ENCODE measurements at places on chromosomes 3 and 15.
A peak's percentile ranks its signal among the peaks of the same experiment; 100 is the strongest.

GRCh38 chr15:38864827-38865581 is 300.4 kb upstream of the RASGRP1 start:
- no peak for DNase-seq

DNA sequence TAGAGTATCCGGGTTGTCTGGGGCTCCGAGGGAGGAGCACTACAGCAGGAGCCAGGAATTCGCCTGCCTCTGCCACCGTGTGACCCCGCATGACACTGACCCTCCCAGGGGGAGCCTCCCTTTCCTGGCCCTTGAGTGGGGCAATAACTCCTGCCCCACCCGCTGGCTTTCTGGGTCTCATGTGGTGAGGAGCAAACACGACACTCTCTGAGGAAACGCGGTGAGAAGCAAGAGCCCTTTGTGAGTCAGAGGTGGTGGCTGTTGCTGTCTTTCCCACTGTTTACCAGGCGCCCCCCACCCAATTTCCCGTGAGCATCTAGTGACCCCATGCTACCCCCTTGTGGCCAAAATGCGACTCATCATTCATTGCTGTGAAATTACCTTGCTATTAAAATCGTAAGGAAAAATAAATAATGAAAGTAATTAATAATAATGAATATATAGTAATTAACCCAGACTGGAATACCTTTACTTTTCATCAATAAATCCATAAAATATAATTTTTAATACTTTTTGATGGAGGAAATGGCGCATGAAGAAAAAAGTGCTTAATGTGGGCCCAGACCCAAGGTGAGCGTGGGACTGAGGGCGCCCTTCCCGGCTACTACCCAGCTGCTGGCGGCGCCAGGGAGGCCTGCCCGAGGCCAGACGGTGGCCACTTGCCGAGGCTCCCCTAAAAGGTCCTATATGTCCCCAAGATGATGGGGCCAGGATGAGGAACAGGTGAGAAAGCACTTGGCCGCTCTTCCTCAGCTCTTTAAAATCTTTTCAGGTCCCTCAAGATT is 29.3 kb downstream of the CCNL1 start:
- no peak for DNase-seq

DNA sequence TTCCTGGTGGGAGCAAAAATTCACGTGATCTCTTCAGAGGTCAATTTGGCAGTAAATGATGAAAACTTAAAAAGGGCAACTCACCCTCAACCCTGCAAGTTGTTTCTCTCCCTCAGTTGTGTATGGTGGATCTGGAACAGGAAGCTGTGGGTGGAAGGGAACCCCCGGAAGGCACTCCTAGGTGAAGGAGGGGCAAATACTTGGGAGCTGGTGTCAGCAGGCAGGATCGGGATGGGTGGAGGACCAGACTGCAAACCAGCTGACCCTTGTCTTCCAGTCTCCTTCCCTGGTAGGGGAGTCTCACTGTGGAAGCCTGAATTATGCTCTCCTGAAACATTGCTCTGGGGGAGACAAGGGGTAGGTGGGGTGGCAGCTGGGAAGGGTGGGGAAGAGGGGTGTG is 33.5 kb downstream of the PRR23E start:
- no peak for DNase-seq

- DNase-seq: no peak
Observed at GRCh38 chr3:106816838-106817237, 560.4 kb upstream of the CCDC54 start.

GRCh38 chr3:114929971-114930732 is 216.9 kb downstream of the ZBTB20 start:
- no peak for DNase-seq

DNA sequence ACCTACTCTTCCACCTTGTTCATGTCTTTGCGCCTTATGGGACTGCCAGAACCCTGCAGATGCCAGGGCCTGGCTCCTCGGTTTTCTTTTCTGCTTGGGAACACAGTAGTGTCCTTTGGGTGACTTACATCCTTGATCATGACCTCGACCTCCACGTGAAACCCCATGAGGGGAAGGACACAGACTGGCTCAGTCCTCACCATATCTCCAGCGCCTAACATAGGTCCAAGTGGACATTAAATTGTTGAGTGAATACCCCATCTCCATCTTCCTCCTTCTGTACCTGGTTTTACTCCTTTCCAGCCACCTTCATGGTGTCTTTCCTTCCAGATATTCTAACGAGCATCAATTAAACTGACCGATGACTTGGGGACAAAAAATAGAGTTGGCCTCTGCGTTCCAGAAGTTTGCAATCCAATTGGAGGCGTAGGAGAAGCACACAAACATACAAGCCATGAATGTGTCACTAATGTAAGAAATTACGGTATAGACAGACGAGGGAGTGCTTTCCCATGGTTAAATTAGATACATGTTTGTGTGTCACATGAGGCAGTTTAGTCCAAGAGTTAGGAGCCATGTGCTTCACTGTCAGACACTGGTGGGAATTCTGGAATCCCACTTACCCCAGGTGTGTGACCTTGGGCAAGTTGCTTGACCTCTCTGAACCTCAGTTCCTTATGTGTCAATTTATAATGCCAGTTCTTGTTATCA is 907 bp upstream of the HERC1 start:
- DNase-seq: no peak

DNA sequence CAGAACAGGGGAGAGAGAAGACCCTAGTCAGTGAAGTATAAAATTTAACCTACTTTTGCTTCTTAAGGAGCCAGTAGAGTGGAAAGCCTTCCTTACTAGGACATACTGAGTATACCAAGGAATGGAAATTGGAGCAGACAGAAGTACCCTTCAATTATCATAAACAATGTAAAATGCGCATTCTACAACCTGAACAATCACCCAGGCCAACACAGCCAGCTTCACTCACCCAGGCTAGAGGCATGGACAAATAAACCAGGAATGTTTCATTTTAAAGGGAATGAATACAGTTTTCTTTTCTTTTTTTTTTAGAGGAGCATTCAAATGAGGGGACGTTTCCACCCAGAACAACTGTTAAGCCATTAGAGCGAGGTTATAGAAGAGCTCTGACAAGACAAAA is 41.9 kb upstream of the PLXND1 start:
- DNase-seq: no peak

DNA sequence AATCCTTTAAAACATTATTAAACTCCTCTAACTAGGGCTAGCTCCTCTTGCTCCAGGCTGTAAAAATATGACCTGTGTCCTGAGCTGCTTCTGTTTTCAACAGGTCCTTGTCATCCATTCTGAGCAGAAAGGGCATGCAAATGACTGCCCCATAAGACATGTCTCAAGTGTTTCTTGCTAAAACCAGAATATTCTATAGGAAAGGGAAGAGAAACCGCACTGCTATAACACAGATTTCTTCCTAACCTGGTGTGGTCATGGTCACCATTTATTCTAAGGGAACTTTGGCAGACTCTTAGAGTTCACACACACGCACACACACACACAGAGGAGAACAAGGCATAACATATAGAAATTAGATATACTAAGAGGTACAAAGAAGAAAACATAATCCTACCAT is 34.2 kb upstream of the B3GNT5 start:
- no peak for DNase-seq

DNA sequence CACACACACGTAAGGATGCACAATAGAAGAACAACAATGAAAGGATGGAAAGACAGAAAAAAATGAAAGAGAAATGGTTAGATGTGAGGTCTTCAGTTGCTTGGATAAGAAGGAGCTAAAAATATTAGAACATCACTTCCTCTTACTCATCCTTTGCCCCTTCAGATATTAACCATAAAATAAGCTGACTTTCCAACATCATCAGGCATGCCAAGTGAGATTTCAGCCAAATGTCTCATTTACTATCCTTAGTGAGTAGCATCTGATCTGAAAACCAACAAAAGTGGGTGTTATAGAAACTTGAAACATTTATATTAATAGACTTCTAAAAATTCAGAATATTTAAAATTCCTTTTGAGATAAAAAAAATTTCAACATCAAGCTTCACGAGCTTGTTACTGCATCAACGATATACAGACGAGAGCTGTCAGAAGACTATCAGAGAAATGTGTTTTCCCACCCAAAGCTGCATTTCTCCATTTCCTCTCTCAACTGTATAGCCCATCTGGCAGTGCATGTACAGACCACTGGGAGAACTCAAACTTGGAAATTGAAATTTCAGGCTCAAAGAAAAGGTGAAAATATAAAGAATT is 25.4 kb upstream of the LSAMP start:
- no peak for DNase-seq

DNA sequence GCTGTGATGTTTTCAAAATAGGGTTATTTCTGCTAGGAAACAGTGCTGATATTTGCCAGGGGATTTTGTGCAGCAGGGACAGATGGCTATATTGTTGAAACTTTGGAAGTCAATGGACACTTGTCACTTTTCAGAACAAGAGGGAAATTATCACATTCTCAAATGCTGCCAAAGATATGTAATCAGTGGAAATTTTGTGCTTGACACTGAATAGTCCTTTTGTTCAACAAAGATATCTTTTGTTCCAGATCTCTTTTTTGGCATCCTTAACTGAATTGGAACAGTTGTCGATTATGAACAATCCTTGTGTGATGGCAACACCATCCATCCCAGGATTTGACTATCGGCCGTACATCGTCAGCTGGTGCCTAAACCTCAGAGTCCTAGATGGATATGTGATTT is 7.8 kb downstream of the CEP97 start:
- no peak for DNase-seq

DNA sequence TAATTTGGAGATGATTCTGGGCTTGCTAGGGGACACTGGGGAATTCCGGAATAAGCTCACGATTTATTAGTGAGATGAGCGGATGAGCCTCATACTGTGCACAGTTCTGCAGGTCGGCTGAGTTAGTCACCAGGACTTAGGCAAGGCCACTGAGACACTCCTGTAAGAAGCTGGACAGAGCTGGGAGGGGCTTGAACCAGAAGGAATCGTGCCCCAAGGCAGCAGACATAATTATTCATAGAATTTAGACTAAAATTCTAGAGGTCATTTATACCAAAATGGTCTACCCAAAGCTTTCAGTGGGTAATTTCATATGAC is 121.4 kb downstream of the VGLL4 start:
- DNase-seq: no peak

DNA sequence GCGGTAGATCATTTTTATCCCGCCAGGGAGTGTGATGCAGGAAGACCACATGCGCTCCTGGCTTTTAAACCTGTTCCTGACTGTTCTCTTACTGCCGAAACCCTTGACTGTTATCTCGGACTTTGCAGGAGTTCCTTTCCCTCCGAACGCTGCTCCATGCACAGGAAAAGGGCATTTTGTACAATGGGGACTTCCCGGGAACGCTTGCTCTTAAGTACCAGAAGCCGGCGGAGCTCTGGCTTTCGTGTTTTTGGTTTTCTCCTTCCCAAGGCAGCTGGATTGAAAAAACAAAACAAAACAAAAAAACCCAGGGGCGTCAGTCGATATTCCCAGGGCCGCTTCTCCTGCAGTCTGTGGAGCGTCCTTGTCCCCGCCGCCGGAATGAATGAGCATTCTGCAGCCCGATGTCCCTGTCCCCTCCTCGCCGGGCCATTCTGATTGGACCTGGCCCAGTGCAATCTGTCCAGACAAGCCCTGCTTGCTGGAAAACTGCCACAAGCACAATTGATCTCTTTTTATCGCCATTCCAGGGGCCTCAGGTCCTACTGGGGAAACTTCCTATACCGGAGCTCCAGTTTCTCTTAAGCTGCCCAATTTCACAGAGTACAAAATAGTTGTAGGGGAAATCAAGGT is 44.8 kb downstream of the SLC6A1 start:
- no peak for DNase-seq

DNA sequence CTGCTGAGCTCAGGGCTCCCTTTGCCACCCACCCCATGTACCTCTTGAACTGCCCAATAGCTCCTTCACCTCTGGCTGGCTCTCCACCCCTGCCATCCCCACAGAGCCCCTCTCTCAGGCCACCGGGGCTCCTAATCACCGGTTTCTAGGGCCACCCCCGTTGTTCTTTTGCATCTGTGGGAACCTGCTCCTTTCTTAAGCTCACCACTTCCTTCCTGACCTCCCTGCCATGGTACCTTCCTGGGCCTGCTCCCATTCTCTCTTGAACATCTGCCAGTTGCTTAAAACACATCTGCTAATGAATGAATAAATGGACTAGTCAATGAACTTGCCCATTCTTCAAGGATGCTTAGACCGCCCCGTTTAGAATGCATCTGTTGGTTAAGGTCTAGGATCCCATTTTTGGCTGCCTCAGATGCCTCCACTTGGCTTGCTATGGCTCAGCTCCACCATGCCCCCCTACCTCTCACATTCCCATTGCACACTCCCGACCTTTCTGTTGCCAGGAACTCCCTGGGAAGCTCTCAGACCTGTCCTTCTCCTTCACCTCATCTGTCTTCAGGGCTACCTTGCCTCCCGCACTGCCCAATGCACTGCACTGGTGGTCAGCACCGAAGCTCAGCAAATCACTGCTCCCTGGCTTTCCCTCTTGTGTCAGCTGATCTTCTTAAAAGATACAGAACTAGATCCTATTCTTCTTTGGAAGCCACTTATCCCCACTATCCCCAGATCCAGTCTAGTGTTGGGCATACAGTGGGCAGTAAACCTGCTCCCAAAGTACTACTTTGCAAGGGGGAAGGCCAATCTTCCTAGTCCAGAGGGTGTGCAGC is 9.1 kb downstream of the AMOTL2 start:
- DNase-seq: no peak

GRCh38 chr3:152375546-152375945 is 106.8 kb downstream of the MBNL1 start:
- no peak for DNase-seq

- DNase-seq: peak; percentile 89
Observed at GRCh38 chr3:188153437-188154013, 432 bp upstream of the LPP start.

DNA sequence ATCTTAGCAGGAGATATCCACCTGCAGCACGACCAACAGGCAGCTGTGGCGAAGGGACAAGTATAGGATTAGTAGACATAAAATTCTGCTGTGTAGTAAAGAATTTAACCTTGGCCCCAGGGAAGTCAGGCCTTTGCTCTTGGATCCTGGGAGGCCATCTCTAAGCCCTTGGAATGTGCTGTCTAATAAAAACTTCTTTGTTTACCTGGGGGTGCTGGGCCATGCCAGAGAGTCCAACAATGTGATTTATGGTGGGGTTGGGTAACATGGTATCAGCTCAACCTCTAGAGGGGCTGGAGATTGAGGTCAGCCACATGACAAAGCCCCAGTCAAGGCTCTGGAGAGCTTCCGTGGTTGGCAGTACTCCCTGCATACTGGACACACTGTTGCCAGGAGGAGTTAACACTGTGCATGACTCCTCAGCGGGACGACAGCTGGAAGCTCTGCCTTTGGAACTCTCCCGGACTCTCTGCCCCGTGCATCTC is 52.4 kb downstream of the HEG1 start:
- DNase-seq: no peak

GRCh38 chr3:172061724-172062184 is 22.4 kb downstream of the FNDC3B start:
- no peak for DNase-seq

- no peak for DNase-seq
Observed at GRCh38 chr15:25931851-25932250, 68.7 kb upstream of the ATP10A start.

All from RKO (cell line).